ENCODE measurements at places on chromosomes 4 and X.

DNA sequence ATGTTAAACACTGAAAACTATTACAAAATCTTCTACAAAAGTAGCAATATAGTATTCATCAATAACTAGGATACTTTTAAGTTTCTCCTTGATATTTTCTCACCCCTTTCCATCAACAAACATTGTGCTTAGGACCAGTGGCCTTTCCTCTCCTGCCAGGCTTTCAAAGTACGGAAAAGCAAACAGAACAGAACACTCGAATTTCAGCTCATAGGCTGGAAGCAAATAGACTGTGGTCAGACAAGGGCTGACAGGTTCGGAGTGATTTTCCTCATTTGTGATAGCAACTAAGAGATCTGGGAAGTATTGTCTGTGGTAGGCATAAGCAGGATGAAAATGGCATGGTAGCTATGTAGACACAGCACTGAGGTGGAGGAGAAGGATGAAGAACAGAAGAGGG lies 68.6 kb upstream of the SORBS2 start:
- no peak for DNase-seq

GRCh38 chrX:125131164-125131563 lies 188.5 kb upstream of the TEX13C start:
- no peak for DNase-seq

- no peak for DNase-seq
Observed at GRCh38 chrX:70353514-70353913, 63.6 kb downstream of the KIF4A start.

- no peak for DNase-seq
Observed at GRCh38 chr4:8048856-8049676, 109.4 kb upstream of the AFAP1 start.

- DNase-seq, result no peak
Observed at GRCh38 chr4:119666653-119667091, 38.1 kb upstream of the PDE5A start.

- no peak for DNase-seq
Observed at GRCh38 chrX:47030339-47030738, 47.9 kb upstream of the RGN start.

DNA sequence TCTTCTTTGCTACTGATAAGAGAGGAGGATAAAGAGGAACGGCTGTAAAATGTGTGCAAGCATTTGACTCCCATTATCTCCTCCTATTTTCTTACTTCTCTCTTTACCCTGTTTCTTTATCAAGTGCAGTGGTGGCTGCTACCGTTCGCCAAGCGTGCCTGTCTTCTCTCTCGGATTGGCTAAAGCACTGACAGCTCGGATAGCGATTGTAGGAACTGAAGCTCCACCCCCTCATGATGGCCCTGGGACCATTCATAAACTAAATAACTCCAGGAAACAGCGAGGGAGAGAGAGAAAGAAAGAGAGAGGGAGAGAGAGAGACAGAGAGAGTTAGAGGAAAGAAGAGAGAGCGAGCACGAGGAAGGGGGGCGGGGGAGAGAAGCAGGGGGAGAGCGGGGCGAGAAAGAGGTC lies 305 bp upstream of the MAB21L2 start:
- no peak for DNase-seq

DNA sequence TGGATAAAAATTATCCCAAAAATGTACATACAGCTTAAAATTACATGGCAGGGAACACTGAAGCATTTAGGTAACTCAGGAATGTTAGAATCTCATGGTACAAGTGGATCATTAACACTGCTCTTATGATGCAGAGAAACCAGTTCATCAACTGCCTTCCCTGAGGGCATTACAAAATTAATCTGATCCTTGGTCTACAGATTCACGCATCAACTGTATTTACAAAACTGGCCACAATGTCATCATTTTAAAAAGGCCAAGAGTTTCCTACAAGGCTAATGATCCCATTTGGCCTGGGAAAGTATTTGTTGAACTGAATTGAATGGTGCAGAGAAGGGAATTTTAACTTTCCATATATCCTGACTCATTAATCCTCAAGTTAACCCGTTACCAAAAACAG lies 84.6 kb downstream of the TSPAN5 start:
- DNase-seq, result no peak

DNA sequence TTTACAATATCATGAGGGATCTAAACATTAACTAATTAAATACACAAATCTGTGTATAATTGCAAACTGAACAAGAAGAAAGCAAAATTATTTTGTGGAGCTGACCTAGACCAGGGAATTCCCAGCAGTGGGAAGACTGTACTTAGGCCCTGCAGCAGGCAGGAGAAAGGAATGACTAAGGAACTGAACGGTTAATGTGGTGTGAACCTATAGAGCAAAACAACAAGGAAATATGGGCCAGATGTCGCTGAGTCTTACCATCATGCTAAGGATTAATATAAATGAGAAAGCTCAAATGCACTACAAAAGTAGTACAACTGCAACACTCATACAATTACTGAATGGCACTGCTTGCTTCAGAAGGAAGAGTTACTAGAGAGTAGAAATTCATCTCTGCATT lies 120.3 kb upstream of the ATXN3L start:
- DNase-seq, result no peak

GRCh38 chrX:17028356-17028755 lies 81.9 kb downstream of the REPS2 start:
- no peak for DNase-seq

- no peak for DNase-seq
Observed at GRCh38 chrX:50827996-50828395, 14.0 kb upstream of the SHROOM4 start.

DNA sequence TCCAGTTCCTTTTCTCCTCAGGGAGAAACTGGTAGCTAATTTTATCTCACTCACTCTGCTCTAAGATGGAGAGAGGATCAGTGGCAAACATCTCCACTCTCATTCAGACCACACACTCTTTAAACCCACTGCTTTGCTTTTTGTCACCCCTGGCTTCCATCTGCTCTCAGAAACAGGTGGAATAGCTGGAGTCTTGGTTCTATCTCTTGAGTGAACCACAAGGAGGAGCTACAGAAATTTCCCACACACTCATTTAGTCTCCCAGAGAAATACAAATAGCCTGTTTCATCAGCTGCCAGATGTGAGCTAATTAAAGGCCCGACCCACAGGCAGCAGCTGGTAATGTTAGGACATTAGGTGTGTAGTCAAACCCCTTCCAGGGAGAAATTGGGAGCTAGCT lies 96.6 kb downstream of the STPG2 start:
- DNase-seq, result no peak

DNA sequence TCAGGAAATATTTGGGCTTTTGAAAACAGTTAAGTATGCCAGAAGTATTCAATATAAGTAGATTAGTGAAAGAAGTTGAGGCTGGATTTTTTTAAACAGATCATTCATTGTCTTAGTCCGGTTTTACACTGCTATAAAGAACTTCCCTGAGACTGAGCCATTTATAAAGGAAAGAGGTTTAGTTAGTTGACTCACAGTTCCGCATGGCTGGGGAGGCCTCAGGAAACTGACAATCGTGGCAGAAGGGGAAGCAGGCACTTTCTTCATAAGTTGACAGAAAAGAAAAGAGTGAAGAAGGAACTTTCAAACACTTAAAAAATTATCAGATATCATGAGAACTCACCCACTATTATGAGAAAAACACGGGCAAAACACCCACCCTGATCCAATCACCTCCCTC lies 31.1 kb upstream of the CYLC1 start:
- no peak for DNase-seq

- no peak for DNase-seq
Observed at GRCh38 chr4:25504932-25505636, 128.0 kb downstream of the ANAPC4 start.

- DNase-seq, result no peak
Observed at GRCh38 chr4:93748373-93749291, 79.9 kb upstream of the ATOH1 start.

DNA sequence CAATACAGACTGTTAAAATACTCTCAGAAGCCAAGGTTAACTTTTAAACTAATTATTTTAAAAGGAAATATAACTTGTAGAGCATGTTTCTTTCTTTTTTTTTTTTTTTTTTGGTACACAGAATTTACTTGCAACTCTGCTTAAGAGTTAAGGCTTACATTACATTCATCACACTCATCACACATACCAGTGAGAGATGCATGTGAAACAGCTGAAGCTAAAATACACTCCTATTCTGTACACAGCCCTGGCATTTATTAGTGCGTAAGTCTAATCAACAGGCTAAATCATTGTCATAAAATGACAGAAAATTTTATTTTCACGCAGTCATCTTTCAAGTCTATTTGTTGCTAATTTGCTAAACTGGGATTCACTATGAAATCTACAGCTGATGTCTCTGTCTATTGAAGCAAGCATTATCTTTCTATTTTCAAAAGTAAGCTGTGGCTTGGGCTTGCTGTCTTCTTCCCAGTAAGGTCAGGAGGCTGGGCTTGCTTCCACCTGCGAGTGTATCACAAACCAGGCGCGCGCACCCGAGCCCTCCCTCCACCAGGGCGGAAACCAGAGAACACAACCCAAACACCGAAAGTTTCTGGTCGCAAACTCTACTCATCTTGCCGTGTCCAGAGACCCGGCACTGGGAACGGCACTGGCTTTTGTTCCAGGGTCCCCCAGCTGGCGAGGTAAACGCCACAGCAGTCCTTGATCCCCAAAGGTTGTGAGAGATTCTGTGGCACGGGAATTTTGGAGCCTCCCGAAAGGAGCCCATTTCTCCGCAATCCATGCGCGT lies 3.9 kb downstream of the MAML3 start:
- DNase-seq, result peak; percentile 34

GRCh38 chrX:77719388-77719787 lies 66.6 kb downstream of the ATRX start:
- no peak for DNase-seq

DNA sequence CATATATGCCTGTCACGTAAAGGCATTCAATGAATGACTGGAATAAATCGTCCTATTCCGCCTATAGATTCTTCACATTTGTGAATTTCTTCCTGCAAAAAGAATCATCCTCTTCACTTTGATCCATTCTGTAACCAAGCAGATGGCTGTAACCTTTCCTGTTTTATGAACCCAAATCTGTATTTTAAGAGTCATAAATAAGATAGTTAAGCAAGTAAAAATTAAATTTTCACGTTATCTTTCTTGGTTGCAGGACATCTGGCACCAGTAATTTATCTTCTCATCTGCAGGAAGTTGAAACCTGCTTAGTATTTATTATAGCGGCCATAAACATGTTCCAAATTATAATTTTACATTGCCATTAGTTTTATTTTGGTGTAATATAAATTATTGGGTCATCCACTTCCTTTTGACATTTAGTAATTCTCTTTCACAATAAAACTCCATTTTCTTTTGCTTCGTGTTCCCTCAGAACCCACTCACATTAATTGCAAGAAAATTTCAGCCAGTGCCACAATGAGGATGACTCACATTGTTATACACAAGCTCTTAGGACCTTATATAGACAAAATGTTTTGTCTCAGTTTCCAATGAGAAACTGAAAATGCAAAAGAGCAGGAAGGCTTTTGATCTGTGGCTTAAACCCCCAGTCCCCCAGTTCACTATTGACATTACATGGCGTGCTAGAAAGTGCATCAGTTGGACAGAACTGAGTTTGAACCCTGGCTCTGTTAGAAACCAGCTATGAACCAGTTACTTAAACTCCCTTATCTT lies 51.1 kb downstream of the TMEM156 start:
- DNase-seq, result no peak

- no peak for DNase-seq
Observed at GRCh38 chr4:156946516-156947424, 24.8 kb downstream of the PDGFC start.

- DNase-seq, result no peak
Observed at GRCh38 chrX:106278951-106279350, 110.8 kb downstream of the PWWP3B start.

DNA sequence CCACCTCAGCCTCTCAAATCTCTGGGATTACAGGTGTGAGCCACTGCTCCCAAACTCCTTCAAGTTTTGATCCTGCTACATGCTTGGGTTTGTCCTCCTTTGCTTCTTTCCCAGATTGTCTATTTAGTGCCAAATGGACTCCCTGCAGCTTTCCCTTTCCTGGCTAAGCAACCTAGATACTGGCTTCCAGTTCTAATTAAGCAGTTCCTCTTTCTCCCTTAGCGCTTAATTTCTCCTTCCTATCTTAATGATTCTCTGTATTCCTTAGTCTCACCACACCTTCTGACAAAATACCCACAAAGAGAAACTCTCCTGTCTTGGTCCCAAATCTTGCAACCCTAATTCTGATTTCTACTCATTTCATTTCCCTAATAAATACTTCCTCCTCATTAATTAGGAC lies 7.8 kb downstream of the RXFP1 start:
- DNase-seq, result no peak

DNA sequence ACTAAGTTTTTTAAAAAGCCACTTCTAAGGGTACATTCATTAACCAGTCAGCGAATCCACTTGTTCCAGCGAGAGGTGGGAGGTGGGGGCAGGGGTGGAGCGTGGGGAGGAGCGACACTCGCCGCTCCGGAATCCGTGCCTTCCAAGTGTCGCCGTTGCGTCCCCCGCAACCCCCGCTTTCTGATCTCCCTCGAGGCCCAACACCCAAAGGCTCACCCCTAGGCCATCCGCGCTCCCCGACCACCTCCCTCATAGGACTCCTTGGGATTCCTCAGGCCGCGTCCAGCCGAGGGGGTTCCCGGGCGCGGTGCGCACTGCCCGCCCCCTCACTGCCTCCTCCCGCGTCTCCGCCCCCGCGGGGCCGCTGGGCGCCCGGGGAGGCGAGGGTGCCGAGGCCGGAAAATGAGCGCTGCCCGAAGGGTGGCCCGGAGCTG lies 108.1 kb upstream of the STOX2 start:
- no peak for DNase-seq

GRCh38 chrX:41984628-41985027 lies 61.3 kb upstream of the CASK start:
- peak; percentile 2 for DNase-seq

DNA sequence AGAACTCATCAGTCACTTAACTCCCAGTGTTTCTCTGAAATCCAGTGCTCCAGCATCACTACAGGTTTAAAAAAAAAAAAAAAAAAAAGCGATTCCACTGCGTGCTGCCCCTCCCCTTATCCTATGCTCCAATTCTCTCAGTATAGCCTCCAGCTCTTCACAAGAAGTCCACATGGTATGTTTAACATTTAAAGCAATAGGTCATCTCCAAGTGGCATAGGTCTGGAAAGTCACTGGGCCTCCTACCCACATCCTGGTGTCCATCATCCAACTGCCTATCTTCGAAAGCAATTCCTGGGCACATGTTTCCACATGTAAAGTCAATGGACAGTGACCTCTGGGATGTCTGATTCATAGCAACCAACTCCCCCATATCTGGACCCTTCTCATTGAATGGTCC lies 66.5 kb upstream of the MAP3K15 start:
- DNase-seq, result no peak

DNA sequence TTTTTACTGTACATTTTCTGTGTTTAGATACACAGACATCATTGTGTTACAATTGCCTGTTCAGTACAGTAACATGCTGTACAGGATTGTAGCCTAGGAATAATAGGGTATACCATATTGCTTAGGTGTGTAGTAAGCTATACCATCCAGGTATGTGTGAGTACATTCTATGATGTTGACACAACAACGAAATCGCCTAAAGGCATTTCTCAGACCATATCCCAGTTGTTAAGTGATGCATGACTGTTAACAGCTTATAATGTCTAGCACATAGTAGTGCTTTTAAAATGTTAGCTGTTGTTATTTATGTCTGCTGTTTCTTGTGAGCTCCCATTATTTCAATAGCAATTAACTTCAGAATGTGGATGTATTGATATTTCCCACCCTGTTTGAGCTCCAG lies 4.5 kb downstream of the PRRG1 start:
- no peak for DNase-seq

Data from stimulated activated naive CD4-positive, alpha-beta T cell treated with Interleukin-2 at 50 U/mL for 16 hours (primary cell).